ENCODE measurements at places on chromosomes 6 and 20.

DNA sequence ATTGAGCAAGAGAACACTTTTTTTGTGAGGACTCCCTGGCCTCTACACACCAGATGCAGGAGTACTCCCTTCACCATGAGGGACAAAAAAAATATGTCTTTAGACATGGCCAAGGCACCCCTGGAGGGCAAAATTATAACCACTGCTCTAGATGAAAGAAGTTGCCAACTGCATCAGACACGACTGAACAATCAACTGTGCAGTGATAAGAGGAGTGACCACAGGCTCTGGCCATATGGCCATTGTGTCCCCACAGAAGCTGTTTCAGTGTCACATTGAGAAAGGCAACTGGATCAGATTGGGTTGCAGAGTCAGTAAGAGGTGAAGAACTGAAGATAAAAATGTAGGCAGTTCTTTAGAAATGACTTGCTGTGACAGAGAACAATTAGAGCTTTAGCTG lies 85.7 kb downstream of the C6orf118 start:
- H3K4me3 ChIP-seq = no peak overlapping the region
- H3K27ac ChIP-seq = no peak overlapping the region
- no peaks in the 10 kb centered on the region for H3K36me3 ChIP-seq
- H3K4me1 ChIP-seq = no peaks in the 10 kb centered on the region
- DNase-seq = no peak

DNA sequence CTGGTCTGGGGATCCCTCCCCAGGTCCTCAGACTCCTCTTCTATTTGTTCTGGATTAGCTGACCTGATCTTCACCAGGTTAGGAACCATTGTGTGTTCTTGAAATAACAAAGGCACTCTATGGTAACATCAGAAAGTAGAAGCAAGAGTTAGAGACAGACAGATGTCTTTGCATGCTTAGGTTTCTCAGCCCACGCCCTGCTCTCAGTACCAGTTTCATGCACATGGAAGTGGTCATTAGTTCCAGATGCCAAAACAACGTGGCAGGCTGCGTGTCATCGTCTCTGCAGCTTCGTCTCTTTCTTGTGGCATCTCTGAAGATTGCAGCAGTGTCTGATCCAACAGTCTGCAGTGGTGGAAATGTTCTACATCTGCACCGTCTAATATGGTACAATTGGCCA lies 89.4 kb downstream of the PACRG start:
- no peak for DNase-seq
- no peaks in the 10 kb centered on the region for H3K36me3 ChIP-seq
- H3K4me1 ChIP-seq = no peaks in the 10 kb centered on the region
- H3K4me3 ChIP-seq = no peak overlapping the region
- H3K27me3 ChIP-seq = no peaks in the 10 kb centered on the region
- no peak overlapping the region for H3K27ac ChIP-seq

DNA sequence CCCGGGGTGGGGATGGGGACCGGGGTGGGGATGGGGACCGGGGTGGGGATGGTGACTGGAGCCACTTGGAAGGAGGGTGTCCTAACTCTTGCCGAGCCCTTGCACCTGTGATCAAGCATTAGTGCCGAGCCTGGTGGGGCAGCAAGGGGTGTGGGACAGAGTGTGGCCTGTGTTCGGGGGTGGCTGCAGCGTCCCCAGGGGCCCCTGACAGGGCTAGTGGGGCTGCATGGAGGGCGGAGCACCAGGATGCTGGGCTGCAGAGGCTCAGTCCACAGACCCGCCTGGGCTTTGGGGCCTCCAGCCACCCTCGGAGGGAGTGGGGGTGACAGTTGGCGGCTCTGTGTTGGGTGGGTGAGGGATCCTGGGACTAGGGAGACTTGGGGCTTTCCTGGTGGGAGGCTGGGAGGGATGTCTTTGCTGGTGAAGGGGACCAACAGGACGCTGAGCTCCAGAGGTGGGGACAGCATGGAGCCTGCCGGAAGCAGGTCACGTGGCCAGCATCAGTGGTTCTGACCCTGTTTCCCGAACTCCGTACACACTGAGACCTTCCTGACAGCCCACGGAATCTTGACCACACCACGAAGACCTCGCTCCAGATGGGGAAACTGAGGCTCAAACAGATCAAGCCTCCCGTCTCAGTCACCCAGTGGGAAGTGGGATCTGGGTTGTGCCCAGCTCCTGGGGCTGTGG lies 4.6 kb downstream of the RBBP8NL start:
- H3K4me1 ChIP-seq = no peaks in the 10 kb centered on the region
- H3K27me3 ChIP-seq = no peaks in the 10 kb centered on the region
- no peak overlapping the region for H3K4me3 ChIP-seq
- no peak for DNase-seq
- no peak overlapping the region for H3K27ac ChIP-seq

GRCh38 chr20:42134265-42135098 lies 516.3 kb upstream of the CHD6 start:
- H3K4me3 ChIP-seq = no peak overlapping the region
- H3K27me3 ChIP-seq = no peaks in the 10 kb centered on the region
- no peaks in the 10 kb centered on the region for H3K4me1 ChIP-seq
- no peak overlapping the region for H3K27ac ChIP-seq

- peak; percentile 21 for DNase-seq
- H3K27ac ChIP-seq = no peak overlapping the region
- H3K4me3 ChIP-seq = no peak overlapping the region
- no peaks in the 10 kb centered on the region for H3K36me3 ChIP-seq
- H3K4me1 ChIP-seq = no peaks in the 10 kb centered on the region
Observed at GRCh38 chr6:41353333-41353732, 17.9 kb downstream of the NCR2 start.

Measured in Karpas-422 (cell line).